ENCODE measurements at places on chromosomes 16 and 17.
A peak's percentile ranks its signal among the peaks of the same experiment; 100 is the strongest.

GRCh38 chr17:41522301-41523224 lies 3.9 kb upstream of the KRT15 start:
- no peak for DNase-seq

GRCh38 chr16:73882651-73883050 lies 414.0 kb upstream of the PSMD7 start:
- DNase-seq: no peak

DNA sequence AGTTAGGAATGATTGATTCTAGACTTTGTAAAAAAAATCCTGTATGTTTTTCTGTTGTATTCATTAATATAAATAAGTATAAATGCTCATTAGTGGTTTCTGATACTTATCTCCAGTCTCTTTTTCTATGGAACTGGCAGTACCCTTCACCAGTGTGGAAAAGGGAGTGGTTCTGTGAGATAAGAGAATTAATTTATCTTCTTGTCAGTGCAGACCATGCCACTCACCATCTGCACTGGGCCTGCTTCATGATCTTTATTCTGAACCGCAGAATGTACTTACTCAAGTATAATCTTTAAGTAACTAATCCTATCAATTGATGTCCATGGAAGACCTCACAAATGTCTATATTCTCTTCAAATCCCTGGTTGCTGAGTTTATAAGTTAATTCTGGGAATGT lies 836.1 kb upstream of the CDH8 start:
- DNase-seq: no peak

DNA sequence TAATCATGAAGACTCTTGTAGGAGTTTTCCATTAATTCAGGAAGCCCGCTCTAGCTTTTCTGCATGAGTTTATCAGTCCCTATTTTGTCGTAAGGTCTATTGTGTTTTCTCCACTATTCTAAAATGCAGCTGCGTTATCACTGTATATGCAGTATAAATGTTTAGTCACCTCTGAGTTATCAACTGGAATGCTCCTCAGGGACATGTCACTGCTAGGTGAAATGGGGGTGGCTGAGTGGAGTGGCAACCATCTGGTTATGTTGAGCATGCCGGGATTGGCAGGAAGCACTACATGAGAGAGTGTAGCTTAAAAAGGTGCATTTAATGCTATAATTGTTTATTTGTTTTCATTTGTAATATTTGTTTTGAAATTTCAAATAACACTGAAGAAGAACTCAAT lies 285.2 kb upstream of the ELAC2 start:
- DNase-seq: no peak

- no peak for DNase-seq
Observed at GRCh38 chr17:2151358-2152033, 96.6 kb downstream of the HIC1 start.

DNA sequence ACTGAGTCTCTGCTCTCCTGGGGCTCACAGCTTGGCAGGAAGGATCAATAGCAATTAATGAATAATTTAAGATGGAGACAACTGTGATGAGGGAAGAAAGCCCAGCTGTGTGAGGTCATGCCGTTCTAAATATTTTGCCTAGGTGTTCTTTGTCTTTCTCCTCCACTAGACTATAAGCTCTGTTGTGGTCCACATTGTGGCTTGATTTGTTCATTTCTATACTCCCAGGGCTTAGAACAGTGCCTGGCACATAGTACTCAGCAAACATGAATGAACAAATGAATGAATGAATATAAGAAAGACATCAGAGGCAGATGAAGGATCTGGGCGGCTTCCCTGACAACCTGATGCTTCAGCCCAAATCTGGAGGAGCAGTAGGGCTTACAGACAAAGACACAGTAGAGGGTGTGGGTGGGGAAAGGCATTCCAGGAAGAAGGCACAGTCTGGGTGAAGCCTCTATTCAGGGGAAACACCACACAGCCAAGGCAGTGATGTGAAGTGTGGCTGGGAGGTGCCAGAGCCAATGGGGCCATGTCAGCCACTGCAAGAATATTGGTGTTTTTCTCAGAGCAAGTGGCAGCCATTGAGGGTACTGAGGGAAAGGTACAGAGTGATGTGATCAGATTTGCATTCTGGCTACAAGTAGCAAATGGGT lies 8.3 kb downstream of the CDH13 start:
- DNase-seq: no peak

- no peak for DNase-seq
Observed at GRCh38 chr17:53719229-53719628, 103.5 kb upstream of the KIF2B start.

GRCh38 chr16:1630450-1631213 lies 18.5 kb downstream of the CRAMP1 start:
- DNase-seq: no peak

GRCh38 chr17:73838815-73839214 lies 194.6 kb upstream of the SDK2 start:
- DNase-seq: peak; percentile 41

DNA sequence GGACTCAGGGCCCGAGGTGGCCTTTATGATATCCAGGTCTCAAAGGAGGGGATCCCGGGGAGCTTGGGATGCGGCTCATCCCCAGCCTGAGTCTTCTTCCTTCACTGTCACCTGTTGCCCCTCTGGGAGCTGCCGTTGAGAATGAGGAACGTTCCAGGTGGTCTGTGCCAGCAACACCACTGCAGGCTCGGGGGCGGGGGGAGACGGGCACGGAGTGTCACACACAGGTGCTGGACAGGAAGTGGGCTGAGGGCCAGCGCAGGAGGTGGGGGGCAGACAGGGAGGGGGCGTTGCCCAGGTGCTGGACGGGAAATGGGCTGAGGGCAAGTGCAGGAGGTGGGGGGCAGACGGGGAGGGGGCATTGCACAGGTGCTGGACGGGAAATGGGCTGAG lies 28.2 kb downstream of the METRNL start:
- DNase-seq: no peak

DNA sequence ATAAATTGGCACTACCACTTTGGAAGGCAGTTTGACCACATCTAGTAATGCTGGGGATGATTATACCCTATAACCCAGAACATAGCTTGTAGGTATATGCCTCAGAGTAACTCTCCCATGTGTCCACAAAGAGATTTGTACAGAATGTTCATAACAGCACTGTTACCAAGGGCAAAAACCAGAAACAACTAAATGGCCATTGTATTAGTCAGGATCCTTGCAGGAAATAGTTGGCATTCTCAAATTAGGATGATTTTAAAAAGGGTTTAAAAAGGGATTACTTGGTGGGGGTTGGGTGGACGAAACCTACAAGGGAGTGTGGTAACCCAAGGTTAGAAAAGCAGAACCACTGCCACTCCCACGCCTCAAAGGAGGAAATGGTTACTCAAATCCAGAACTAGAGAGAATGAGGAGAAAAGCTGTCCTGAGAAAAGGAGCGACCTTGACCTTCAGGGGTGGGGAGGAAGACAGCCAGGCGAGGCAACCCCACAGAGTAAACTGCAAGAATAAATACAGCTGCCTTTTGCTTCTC lies 2.1 kb downstream of the CPPED1 start:
- no peak for DNase-seq

DNA sequence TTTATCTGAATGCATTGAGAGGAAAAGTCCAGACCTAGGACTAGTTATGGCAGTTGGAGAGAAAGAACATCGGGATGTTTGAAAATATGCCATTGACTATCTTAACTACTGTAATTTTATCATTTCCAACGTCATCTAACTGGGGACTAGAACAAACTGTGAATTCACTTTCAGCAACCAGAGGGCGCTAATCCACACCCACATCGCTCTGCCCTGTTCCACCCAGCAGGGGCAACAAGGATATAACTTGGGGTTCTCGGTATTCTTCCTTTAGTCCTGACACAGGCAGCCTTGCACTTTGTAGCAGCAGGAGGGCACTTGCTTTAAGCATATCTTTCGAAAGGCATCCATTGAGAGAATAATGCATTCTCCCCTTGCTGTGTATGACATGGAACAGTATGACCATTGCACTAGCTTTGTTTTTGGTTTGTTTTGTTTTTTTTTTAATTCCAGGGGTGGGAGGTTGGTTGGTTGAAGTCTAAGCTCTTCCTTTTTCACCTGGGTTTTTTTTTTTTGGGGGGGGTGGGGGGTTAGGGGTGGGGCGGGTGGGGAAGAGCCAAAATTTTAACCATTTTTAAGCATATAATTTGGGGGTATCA lies 31.5 kb downstream of the SIAH1 start:
- DNase-seq: peak; percentile 30

GRCh38 chr16:22683730-22684573 lies 130.0 kb upstream of the HS3ST2 start:
- DNase-seq: no peak

DNA sequence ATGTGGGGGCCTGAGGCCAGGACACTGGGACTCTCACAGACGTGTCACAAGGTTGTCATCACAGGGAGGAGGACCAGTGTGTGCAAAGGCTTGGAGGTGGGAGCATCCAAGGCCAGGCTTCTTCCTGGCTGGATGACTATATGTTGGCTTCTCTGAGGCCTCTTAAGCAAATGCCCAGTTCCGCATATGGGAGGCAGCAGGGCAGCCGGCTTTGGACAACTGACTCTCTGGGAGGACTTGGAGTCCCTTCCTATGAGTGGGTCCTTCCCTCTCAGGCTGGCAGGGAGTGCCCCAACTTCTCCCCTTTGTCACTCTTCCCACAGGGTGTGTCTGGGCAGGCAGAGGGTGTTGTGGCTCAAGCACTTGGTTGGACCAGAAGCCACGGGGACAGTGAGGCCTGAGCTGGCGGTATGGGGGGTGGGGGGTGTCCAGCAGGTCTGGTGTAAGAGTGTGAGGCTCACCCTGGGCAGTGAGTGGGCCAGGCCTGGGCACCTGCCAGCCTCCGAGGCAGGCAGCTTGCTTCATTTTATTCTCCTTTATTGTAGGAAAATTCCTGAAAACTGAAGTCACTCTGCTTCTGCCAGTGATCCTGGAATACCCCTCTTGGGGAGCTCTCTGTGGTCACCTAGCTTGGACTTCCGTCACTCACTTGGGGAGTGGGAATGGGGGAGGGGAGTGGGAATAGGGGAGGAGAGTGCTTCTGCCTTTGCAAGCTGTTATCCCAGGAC lies 14.9 kb downstream of the ADGRG1 start:
- DNase-seq: no peak

GRCh38 chr16:89110641-89111040 lies 17.0 kb downstream of the ACSF3 start:
- no peak for DNase-seq

GRCh38 chr17:82875407-82875856 lies 35.6 kb upstream of the ZNF750 start:
- peak; percentile 85 for DNase-seq

DNA sequence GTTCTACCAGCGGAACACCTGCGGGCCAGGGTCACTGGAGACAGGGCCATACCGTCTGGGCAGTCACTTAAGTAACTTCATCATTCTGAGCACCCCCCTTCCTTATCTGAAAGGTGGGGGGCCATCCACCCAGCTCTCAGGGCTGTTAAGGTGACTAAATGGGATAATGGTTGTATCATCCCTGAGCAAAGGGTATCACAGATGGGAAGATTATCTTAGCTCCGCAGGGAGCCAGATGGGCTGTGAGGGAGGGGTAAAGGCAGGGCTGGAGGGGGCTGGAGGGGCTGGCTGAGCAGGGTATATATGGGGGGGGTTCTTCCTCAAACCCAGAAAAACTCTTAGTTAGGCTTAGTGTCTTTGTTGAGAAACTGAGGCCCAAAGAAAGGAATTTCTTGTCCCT lies 2.9 kb upstream of the CACNA1G start:
- DNase-seq: no peak

- DNase-seq: no peak
Observed at GRCh38 chr16:524274-525040, 3.1 kb upstream of the CAPN15 start.

DNA sequence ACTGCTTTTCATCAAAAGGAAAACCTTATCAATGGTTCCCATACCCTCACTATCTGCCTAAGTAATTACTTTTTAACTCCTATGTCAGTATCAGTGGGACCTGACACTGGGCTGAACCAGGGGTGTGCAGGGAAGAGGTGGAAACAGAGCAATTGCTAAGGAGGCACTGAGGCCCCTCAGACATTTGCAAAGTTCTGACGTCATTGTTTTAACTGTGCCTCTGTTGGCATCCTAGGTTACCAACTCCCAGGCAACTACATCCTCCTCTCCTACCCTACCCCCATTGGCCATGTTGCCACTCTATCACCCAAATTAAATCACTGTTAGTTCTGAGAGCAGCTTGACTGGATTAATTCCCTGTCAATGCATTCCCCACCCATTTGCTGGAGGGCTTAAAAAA lies 8.0 kb upstream of the WWOX start:
- DNase-seq: no peak

DNA sequence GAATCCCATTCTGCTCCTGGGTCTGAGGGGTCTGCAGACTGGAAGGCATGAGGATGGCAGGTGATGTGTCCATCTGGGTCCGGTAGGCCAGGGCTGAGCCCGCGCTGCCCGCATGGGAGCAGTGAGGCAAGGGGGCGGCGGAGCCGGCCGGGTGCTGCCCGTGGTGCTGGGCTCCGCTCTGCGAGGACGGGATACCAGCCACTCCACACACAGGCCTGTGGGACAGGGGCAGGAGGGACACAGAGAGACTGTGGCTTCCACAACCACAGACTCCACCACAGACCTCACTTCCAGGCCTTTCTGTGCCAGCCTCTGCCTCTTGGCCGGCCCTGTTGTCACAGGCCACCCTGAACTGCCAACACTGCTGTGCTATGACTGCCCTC lies 25.4 kb downstream of the MAP1LC3B start:
- no peak for DNase-seq

DNA sequence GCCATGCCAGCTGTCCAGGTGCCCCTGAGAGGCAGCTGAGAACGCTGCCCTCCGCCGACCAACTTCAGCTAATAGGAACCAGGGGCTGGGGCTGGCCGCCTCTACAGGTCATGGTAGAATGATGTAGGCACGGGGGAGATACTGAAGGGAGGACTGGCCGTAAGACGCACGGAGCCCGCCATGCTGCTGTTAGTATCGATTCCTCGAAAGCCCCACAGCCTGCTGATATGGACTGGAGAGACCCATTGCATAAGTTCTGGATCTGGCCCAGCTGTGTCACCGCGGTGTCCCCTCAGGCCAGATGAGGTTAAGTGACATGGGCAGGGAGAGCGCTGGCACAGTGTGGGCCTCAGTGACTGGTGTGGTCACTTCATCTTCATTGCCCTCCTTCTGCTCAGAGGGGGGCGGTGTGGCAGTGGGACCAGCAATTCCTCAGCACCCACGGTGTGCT lies 75.6 kb downstream of the AMFR start:
- DNase-seq: no peak

GRCh38 chr17:77768248-77768852 lies 190.2 kb upstream of the TNRC6C start:
- no peak for DNase-seq

DNA sequence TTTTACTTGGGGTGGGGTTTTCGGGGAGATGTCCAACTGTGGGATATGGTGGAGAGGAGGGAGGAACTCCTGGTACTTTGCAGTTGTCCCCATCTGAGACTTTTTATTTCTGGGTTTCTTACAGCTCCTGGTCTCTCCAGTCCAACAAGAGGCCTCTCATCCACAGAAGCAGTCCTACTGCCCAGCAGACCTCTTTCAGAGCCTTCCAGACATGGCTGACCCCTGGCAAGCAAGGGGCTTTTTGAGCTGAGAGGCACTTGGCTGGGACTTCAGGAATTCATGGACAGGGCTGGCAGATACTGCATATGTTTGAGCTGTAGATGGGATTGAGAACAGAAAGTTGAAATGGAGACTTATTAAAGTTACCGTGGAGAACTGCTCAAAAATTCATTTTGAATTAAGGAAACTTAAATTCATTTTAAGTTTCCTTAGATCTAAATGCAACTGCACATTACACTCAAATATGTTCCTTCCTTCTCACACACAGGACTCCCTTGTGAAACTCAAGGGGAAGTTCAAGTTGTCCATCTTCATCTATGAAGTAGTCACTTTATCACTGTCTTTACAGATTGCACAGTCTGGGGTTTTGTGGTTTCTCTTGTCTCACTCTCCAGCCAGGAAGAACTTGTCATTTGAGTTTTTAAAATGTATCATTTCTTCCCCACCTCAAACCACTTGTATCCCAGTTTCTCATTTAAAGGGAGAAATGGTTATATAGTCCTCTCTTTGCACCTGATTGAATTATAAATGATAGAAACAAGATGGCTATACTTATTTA lies 1.1 kb downstream of the LASP1NB start:
- DNase-seq: no peak
